Central memory CD8-positive, alpha-beta T cell (primary cell): ENCODE measurements at places on chromosomes 13 and 19.

GRCh38 chr13:95385798-95386197, 84.5 kb upstream of the ABCC4 start:
- DNase-seq: no peak

DNA sequence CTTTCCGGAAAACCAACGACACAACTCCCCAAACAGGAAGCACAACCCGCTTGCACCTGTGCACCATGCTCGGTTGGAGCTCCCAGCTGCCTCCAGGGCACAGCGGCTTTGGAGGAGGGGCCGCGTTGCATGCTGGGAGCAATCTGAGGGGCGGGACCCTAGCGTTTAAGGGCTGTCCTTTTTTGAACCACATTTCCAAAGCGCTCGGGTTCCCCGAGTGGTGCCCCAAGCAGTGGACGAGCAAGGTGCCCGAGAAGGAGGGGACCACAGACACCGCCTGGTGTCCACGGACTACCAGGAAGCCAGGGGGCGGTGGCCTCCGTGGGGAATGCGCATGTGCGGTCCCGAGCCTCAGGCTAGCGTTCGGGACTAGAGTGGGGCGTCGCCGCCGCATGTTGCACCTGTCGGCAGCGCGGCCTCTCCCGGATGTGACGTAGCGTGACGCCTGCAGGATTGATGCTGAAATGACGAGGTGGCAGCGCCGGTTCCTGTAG, 11.9 kb upstream of the ZNF57 start:
- DNase-seq: no peak

- DNase-seq: no peak
These were observed 18.5 kb upstream of the COLGALT1 start for GRCh38 chr19:17536955-17537354.

DNA sequence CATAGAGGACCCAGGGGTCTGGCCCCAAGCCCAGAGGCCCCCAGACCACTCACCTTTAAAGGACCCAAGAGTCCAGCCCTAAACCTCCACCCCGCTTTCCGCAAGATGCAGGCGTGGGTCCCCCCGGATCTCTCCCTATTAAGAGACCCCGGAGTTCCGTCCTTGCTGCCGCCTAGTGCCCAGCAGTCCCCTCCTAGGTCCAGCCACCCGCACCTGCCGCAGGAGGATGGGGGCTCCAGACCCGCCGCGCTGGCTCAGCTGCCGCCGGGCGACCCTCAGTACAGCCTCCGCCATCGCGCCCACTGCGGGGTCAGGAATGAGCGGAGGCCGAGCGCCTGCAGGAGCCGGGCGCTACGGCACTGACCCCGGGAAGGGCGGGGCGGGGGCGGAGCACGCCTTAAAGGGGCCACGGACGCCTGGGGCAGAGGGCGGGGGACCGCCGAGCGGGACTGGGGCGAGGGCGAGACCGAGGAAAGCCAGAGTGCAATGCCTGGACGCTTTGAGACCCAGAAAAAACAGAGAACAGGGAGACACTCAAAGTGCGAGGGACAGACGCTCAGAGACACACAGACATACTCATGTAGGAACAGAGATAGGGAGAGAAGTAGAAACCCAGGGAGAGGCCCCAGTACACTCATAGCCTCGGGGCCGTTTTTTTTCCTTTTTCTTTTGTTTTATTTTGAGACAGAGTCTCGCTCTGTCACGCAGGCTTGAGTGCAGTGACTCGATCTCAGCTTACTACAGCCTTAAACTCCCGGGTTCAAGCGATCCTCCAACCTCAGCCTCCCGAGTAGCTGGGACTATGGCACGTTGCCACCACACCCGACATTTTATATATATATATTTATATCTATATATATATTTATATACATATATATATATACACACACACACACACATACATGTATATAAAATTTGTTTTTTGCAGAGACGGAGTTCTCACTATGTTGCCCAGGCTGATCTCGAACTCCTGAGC, at the start of gene ETHE1:
Gene ETHE1 (minus strand): TSS at position 318 of the 976 bp plus-strand sequence. CDS start 24 bp downstream, at position 294.
- peak; percentile 34 for DNase-seq

- no peak for DNase-seq
These were observed 2.1 kb downstream of the CILP2 start for GRCh38 chr19:19540064-19540714.

DNA sequence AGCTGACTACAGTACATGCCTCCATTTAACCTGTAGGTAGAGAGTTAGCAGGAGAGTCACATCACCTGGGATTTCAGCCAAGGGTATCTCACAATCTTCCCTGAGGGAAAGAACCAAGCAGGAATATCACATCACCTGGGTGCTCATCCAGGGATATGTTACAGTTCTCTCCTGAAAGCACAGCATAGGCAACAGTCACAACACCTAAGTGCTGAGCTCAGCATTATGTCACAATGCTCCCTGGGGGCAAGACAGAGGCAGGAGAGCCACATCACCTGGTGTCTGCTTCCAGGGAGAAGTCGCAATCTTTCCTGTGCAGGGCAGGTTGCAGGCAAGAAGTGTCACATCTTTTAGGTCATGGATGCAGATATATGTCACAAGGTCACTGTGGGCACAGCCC, 9.4 kb upstream of the ZNF91 start:
- DNase-seq: no peak

DNA sequence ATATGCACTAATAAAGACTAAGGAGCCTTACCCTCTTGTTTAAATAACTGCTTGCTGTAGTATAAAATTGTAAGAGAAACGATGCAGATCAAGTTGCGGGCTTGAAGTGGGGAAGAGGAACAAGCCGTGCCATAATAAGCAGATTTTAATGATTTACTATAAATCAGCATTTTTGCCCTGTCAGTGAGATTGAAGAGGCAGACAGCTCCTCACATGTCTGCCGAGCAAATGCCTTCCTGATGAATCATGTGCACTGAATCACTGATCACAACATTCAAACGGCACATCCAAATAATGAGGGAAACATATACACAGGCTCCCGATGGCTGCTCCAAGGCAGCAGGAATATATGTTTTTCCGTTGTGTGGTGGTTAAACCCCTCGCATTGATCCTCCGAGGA, 282.9 kb downstream of the TSHZ3 start:
- DNase-seq: no peak

DNA sequence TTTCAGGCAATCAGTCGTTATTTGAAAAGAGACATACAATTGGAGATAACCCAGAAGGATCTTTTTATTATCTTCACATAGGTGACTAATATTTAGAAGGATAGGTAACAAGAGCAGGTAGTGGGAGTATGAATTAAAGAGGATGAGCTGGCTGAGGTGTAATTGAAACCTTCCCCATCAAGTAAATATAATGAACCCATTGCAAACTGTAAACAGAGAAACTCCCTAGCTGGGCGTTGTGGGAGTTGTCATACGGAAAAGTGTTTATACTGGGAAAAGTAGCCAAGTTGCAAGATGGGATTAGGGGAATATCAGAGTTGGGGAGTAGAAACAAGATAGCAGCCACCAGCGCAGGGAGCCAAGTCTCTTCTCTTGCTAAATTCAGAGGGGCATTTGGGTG, 448.4 kb downstream of the COG6 start:
- DNase-seq: no peak

DNA sequence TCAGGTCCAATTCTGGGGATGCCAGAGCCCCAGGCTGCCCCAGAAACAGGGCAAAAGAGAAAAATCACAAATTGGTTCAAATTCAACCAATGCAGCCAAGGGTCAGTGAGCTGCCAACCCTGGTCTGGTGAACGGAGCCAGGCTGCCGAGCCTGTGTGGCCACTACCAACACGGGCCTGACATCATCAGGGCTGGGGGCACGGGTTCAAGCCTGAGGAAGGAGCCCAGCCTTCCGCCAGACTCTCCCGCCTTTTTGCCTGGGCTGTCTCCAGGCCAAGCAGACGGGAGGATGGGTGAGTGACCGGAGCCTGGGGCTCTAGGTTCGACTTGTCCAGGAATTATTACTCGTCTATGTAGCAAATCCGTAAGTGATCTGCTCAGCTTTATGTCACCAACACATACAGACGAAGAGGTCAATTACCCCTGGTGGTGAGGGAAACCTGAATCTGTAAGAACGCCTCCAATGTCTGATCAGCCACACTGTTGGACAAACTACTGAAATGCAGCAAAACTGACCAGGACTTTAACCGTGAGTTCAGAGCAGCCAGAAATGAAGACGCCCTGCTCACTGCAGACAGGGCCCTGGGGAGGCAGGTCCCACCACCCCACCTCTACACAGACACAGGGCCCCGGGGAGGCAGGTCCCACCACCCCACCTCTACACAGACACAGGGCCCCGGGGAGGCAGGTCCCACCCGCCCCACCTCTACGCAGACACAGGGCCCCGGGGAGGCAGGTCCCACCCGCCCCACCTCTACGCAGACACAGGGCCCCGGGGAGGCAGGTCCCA, 31.8 kb downstream of the RAB20 start:
- DNase-seq: no peak
